Tibial artery (tissue), 4 donors: ENCODE measurements at places on chromosomes 16 and 17.

DNA sequence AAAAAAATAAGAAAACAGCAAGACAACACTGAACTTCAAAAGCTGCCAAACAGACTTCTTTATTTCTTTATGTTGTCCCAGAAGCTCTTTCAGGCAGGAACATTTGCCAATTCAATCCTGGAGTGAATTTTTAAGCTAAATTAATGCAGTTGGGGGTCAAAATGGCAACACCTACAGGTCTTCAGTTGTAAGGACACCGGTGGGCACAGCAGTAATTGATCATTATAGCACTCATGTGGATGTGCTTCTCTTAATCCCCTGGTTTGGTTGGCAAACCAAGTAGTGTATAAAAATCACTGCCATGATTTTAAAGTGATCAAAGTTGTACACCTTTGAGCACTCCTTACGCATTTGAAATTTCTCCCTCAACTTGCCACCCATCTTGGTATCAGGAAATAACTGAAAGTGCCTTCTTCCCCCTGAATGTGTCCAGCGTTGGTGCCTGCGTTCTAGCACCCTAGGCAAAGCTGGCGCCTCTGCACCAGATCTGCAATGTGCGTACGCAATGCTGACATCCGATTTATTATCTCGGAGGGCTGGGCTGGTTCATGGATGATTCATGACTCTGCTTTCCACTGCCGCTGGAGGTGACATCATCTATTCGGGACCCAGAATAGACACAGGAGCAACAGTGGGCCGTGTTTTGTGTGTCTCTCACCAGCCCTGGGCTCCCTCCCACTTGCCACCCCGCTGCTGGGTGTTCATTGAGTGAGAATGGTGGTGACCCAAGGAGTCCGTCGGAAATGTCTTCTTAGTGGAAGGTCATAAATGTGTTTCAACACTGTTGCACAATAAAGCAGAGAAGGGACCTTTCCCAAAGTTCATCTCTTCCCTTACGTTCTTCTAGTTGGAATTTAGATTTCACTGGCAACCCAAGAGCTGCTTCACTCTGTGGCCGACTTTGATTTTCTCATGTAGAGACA lies 203.4 kb downstream of the CCDC182 start:
- no peak overlapping the region for H3K4me3 ChIP-seq
- no peak overlapping the region for H3K27ac ChIP-seq
- DNase-seq, result no peak
- H3K36me3 ChIP-seq, result no peaks in the 10 kb centered on the region
- no peaks in the 10 kb centered on the region for H3K27me3 ChIP-seq
- H3K4me1 ChIP-seq, result no peaks in the 10 kb centered on the region

GRCh38 chr17:75105126-75106080 lies 4.4 kb upstream of the ARMC7 start:
- H3K4me3 ChIP-seq, result no peak overlapping the region
- DNase-seq, result peak; percentile 43
- H3K36me3 ChIP-seq, result no peaks in the 10 kb centered on the region

- no peak overlapping the region for H3K4me3 ChIP-seq
- no peak overlapping the region for H3K27ac ChIP-seq
- H3K4me1 ChIP-seq, result no peaks in the 10 kb centered on the region
- H3K36me3 ChIP-seq, result peaks cover 34% of the 10 kb centered on the region
- H3K27me3 ChIP-seq, result no peaks in the 10 kb centered on the region
- DNase-seq, result no peak
Measured at GRCh38 chr16:84331998-84332780, 36.1 kb upstream of the ATP2C2 start.

DNA sequence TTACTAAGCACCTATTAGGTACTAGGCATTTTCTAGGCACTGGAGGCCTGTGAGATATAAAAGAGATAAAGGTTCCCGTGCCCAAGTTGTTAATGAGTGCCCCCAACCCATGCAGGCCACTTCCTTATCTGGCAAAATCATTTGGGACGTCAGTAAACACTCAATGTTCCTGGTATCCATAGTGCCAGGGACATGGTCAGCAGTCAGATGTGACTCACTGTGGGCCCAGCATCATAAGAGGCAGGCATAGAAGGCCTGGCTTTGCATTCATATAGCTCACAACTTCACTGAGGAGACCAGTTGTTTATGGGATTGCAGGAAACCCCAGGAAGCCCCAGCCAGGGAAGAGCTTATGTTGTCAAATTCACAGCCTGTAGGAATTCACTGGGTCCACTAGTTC lies 81.1 kb downstream of the MRC2 start:
- DNase-seq, result no peak
- peaks cover 24% of the 10 kb centered on the region for H3K4me1 ChIP-seq
- no peak overlapping the region for H3K27ac ChIP-seq
- H3K4me3 ChIP-seq, result no peak overlapping the region

GRCh38 chr17:6959700-6960099 lies 36.1 kb upstream of the ALOX12 start:
- H3K4me1 ChIP-seq, result no peaks in the 10 kb centered on the region
- no peaks in the 10 kb centered on the region for H3K36me3 ChIP-seq
